MCF 10A (cell line): ENCODE measurements at places on chromosomes 7 and 10. TPM values are rescaled to one million over a fixed set of nuclear protein-coding genes. Genes with fewer than 3 reads are reported as not detected.

Gene WNT8B
- total RNA-seq: not detected in 2 replicates

Gene RBP3
- total RNA-seq: not detected in 2 replicates

Gene IGFBP1
- total RNA-seq: not detected in 2 replicates

Gene PDE6C
- total RNA-seq: not detected in 2 replicates

Gene ALOX5
- total RNA-seq: not detected in 2 replicates

Gene SLC13A1
- total RNA-seq: not detected in 2 replicates

Gene RASSF4
- 0.22 TPM in 1 of 2 replicates, not detected in the other for total RNA-seq

Gene ABCB4
- total RNA-seq: not detected in 2 replicates

Gene MEOX2
- total RNA-seq: not detected in 2 replicates

Gene CCNJ
- 9.3 and 10.8 TPM in 2 replicates for total RNA-seq

Gene PTPRZ1
- total RNA-seq: 9.8 and 11.1 TPM in 2 replicates

Gene XRCC2
- 4.1 and 5.2 TPM in 2 replicates for total RNA-seq

Gene OR2A42
- total RNA-seq: not detected in 2 replicates

Gene ODAD2
- total RNA-seq: 0.28 and 1.3 TPM in 2 replicates

Gene MYL10
- total RNA-seq: not detected in 2 replicates

Gene CTAGE6
- total RNA-seq: not detected in 2 replicates

Gene SNX10
- 7.1 and 8.0 TPM in 2 replicates for total RNA-seq

Gene TRIM50
- not detected in 2 replicates for total RNA-seq

Gene PTPRN2
- total RNA-seq: 4.0 and 4.5 TPM in 2 replicates

Gene MPLKIP
- 30.6 and 31.3 TPM in 2 replicates for total RNA-seq

Gene MCM10
- 3.5 and 6.0 TPM in 2 replicates for total RNA-seq

Gene OR2A1
- total RNA-seq: not detected in 2 replicates

Gene LRIT1
- total RNA-seq: not detected in 2 replicates

Gene TDRD1
- total RNA-seq: not detected in 2 replicates

Gene AFAP1L2
- total RNA-seq: 5.8 and 8.5 TPM in 2 replicates

Gene FLNC
- 0.28 and 0.44 TPM in 2 replicates for total RNA-seq

Gene ERCC6
- 54.0 and 64.4 TPM in 2 replicates for total RNA-seq

Gene HSPA12A
- 9.1 and 13.1 TPM in 2 replicates for total RNA-seq

Gene WIPF3
- total RNA-seq: not detected in 2 replicates

Gene HOXA4
- total RNA-seq: 2.6 and 3.7 TPM in 2 replicates

Gene UTF1
- total RNA-seq: not detected in 2 replicates

Gene SH2B2
- 1.4 and 2.4 TPM in 2 replicates for total RNA-seq

Gene CUZD1
- 0.91 and 1.1 TPM in 2 replicates for total RNA-seq

Gene PRLHR
- total RNA-seq: not detected in 2 replicates

Gene ITGA8
- total RNA-seq: not detected in 2 replicates

Gene NEURL1
- total RNA-seq: 0.20 TPM in 1 of 2 replicates, not detected in the other

Gene UPK3B
- 1.0 and 1.1 TPM in 2 replicates for total RNA-seq

Gene CYP2W1
- not detected in 2 replicates for total RNA-seq

Gene ELN
- total RNA-seq: not detected in 2 replicates

Gene GLI3
- 23.1 and 27.6 TPM in 2 replicates for total RNA-seq

Gene MGMT
- total RNA-seq: 16.5 and 18.0 TPM in 2 replicates

Gene MYO3A
- total RNA-seq: not detected in 2 replicates

Gene TRDMT1
- total RNA-seq: 5.4 and 8.7 TPM in 2 replicates

Gene MRLN
- not detected in 2 replicates for total RNA-seq

Gene CHN2
- total RNA-seq: 5.1 and 8.0 TPM in 2 replicates

Gene ARL5B
- total RNA-seq: 22.0 and 23.1 TPM in 2 replicates

Gene DLX6
- not detected in 2 replicates for total RNA-seq

Gene ANKRD1
- total RNA-seq: 0.20 and 0.65 TPM in 2 replicates

Gene PNLIPRP3
- total RNA-seq: 7.6 and 9.5 TPM in 2 replicates

Gene CHAT
- total RNA-seq: not detected in 2 replicates

Gene EIF4H
- 365 and 420 TPM in 2 replicates for total RNA-seq

Gene MAGI2
- total RNA-seq: 0.07 and 0.20 TPM in 2 replicates

Gene MYO1G
- 0.14 and 0.15 TPM in 2 replicates for total RNA-seq

Gene PGAM2
- total RNA-seq: not detected in 2 replicates

Gene PNLIPRP1
- total RNA-seq: not detected in 2 replicates

Gene HKDC1
- total RNA-seq: 0.68 and 1.1 TPM in 2 replicates

Gene MEIG1
- 1.7 TPM in 1 of 2 replicates, not detected in the other for total RNA-seq

Gene RPEL1
- total RNA-seq: not detected in 2 replicates

Gene MACROH2A2
- total RNA-seq: 17.6 and 21.3 TPM in 2 replicates

Gene KCNMA1
- 7.5 and 16.4 TPM in 2 replicates for total RNA-seq
